ENCODE measurements at places on chromosomes 3 and 15. TPM values are rescaled to one million over a fixed set of nuclear protein-coding genes. Genes with fewer than 3 reads are reported as not detected.

The TGM4 gene
- total RNA-seq: not detected

The FOXL2NB gene
- under 0.01 TPM for total RNA-seq

The CAV3 gene
- not detected for total RNA-seq

The MYZAP gene
- total RNA-seq: not detected

The TIGIT gene
- total RNA-seq: under 0.01 TPM

The PAK6 gene
- 0.56 TPM for total RNA-seq

The GRIP2 gene
- 1.1 TPM for total RNA-seq

The GOLGA6C gene
- total RNA-seq: 0.28 TPM

The FSIP1 gene
- total RNA-seq: 1.3 TPM

The IL17RB gene
- total RNA-seq: under 0.01 TPM

The FILIP1L gene
- 11.7 TPM for total RNA-seq

The WDR93 gene
- under 0.01 TPM for total RNA-seq

The NMB gene
- total RNA-seq: 7.3 TPM

The EOGT gene
- 36.6 TPM for total RNA-seq

The DAZL gene
- not detected for total RNA-seq

The WDR76 gene
- total RNA-seq: 26.1 TPM

The SLC51B gene
- not detected for total RNA-seq

The NOX5 gene
- under 0.01 TPM for total RNA-seq

The FBXW12 gene
- 0.28 TPM for total RNA-seq

The SH3GL3 gene
- total RNA-seq: not detected

The MYEF2 gene
- 5.6 TPM for total RNA-seq

The TMED3 gene
- 115 TPM for total RNA-seq
